CD4-positive, alpha-beta T cell treated with Interleukin-12 subunit alpha and Interleukin-12 subunit beta, for 1 hour (primary cell): ENCODE measurements at places on chromosomes 2 and 18.

GRCh38 chr2:24857746-24858145 lies 62.3 kb downstream of the ADCY3 start:
- no peak for DNase-seq

GRCh38 chr2:44844651-44845270 lies 96.7 kb upstream of the SIX3 start:
- DNase-seq = no peak

- no peak for DNase-seq
Measured at GRCh38 chr18:60668583-60668982, 296.0 kb upstream of the MC4R start.

DNA sequence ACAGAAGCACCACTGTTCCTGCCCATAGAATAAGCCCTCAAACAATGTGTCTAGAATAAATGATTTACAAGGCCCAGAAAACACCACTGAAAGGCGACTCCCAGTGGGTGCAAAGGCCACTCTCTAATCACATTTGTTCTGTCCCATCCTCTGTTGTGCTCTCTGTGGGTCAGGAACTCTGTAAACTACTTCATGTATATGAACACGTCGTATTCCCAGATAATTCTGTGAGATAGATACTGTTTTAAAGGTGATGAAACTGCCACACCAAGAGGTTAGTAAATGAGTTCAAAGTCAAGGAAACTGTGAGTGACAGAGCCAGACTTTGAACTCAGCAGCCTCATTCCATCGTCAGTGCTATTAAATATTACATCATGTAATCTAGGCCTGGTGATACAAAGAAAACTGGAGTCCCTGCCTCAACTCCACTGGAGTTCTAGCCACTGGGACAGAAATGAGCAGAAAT lies 269.7 kb upstream of the DCC start:
- no peak for DNase-seq

GRCh38 chr2:55441280-55441892 lies 21.7 kb upstream of the CCDC88A start:
- DNase-seq = no peak

DNA sequence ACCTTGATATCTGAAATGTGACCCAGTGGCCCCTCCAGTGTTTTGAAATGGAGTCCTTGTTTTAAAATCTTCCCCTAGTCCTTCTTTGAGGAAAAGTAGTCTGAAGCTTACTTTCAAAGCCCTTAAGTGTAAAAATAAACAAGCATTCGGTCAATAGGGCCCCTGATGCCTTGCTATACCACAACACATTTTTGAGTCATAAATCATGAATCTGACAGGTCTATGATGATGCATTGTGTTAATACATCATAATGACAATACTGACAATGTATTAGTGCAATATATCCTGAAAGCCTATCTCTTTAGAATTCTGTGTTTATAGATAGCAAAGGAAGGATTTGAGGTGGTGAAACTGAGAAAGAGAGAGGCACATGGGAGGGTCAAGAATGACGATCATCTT lies 464.2 kb downstream of the MEIS1 start:
- no peak for DNase-seq

DNA sequence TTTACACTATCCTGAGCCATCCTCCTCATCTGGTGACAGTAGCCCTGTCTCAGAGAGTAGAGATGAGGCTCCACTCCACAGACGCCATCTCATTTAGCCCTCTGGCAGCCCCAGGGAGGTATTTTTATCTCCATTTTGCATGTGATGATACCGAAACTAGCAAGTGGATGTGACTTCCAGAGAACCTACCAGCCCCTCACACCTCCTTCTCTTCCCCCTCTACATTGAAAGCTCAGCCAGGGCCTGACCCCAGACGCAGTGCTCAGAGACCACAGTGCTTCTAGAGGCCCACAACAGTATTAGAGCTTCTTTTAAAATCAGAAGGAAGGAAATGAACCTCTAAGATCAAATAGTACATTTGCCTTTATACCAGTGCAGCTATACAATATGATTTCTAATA lies 8.3 kb downstream of the GYPC start:
- peak; percentile 43 for DNase-seq

- no peak for DNase-seq
Measured at GRCh38 chr2:205439621-205440020, 242.7 kb upstream of the NRP2 start.

- no peak for DNase-seq
Measured at GRCh38 chr18:72468021-72468710, 76.0 kb downstream of the CBLN2 start.

DNA sequence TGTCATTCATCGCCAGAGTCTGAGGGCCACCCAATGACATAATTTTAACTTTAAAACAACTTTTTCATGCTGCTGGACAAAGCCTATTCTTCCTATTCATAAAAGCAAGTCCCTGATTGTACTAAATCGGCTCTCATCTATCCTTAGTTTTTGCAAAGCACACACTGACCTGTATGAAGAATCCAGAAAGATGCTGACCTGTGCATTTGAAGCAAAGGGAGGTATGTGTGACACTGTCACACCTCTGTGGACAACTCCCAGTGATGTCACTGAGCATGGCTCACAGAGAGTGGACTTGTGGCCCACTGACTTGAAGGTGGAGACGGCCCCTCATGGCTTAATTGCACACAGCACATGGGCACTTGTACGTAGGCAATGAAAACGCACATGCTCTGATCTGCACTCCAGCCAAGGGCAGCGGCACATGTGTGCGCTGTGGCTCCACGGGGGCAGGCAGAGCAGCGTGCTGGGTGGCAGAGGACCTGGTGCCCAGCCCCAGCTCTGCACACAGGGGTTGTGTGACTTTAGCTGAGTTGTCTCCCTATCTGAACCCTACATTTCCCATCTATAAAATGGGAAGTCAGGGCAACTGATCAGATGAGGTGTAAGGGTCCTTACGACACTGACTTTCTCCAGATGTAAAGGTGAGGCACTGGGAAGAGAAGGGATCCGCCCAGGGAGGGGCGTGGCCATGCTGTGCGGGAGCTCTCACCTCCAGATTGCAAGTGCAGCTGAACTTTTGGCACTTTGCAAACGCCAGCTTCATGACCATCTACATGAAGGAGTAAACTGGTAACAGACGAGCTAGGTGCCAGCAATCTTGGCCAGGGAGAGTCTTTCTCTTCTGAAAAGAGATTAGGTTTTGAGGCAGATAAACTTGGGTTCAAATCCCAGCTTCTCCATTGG lies 14.3 kb upstream of the ODC1 start:
- no peak for DNase-seq

DNA sequence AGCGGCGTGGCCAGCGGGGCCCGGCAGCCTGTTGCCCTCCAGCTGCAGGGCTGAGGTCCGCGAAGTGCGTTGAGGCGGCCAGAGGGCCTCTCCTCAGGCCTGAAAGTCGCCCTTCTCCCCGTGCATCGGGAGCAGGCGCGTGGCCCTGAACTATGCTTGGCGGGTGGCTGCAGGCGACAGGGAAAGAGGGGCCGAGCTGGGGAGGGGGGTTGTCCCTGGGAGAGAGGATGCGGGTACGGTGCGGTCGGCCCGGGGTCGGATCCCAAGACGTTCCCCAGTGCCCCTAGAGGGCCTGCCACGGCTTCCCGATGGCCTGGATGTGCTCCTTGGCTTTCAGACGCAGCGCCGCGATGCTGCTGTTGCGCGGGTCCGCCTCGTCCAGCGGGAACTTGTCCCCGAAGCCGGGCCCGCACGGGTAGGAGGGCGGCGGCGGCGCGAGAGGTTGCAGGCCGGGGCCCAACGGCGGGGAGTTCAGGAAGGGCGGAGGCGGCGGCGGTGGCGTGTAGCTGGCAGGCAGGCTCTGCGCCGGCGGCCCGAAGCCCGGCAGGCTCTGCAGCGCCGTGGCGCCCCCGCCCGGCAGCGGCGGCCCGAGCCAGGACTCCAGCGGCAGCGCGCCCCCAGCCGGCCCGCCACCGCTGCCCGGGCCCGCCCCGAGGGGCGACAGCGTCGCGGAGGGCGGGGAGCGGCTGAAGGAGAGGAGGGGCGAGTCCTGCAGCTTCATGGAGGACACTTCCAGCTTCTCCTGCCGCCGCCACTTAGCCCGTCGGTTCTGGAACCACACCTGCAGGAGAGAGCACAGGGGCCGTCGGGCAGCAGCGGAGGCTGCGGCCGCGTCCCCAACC lies 4.3 kb downstream of the RAX start:
- DNase-seq = peak; percentile 7

- no peak for DNase-seq
Measured at GRCh38 chr2:37471994-37472393, 127.6 kb downstream of the QPCT start.

DNA sequence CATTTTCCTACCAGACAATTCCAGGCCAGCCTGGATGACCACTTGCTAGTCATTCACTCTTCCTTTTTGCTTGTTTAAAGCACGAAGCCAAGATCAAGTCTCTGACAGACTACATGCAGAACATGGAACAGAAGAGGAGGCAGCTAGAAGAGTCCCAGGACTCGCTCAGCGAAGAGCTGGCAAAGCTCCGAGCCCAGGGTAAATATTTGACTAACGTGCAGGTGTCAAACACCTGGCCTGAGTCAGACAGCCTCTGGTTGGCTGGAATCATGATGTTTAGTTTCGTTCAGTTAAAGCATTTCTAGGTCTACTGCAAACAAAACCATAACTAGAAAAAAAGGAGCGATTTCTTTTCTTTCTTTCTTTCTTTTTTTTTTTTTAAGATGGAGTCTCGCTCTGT lies 44.2 kb upstream of the LYPD6B start:
- no peak for DNase-seq

- no peak for DNase-seq
Measured at GRCh38 chr2:147033044-147033443, 811.8 kb upstream of the ACVR2A start.

DNA sequence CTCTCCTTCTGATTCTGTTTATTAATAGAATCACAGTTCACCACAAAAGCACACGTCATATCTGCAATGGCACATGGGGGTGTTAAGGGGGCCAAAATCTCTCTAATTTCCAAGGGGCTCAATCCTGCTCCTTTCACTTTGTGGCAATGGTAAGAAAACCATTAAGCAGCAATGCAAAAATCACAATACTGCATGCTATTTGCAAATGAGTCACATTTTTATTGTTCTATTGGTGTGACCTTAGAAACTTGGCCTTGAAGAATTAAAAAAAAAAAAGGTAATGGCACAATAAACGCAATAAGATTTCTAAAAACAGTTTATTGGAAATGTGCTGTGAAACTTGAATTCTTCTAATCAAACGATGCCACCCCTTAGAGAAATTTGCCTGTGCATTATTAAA lies 251.5 kb downstream of the ZNF521 start:
- DNase-seq = no peak

GRCh38 chr2:144085016-144085415 lies 434.9 kb downstream of the ZEB2 start:
- DNase-seq = no peak

- no peak for DNase-seq
Measured at GRCh38 chr2:67399144-67399543, 2.0 kb downstream of the ETAA1 start.

DNA sequence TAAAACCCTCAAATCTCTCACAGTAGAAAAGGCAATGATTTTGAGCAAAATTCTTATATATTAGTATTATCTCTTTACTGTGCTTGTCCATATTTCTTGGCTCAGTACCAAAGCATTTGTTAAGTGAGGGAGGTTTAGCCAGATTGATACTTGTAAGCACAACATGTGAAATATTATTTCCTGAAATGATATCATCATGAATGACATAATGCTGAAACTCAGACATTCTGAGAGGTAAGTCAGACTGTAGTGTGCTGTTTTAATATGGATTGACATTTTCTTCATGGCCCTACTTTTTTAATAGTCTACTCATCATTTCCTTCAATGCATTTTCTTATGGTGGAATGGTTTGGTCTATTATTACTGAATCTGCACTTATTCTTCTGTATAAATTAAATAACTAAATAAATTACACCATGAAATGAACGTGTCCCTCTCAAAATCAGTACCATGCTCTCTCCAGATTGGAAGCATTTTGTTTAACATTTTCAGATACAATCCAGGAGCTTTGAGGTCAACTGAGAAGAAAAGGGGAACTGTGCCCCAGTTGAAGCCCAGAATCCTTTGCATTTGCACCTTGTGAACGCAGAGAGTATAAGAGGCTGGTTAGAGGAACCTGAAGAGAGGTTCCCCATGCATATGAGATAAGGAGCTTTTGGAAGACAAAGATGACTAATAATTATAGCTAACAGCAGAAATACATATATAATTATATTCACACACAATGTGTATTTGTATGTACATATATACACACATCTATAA lies 50.1 kb upstream of the CRACDL start:
- no peak for DNase-seq

DNA sequence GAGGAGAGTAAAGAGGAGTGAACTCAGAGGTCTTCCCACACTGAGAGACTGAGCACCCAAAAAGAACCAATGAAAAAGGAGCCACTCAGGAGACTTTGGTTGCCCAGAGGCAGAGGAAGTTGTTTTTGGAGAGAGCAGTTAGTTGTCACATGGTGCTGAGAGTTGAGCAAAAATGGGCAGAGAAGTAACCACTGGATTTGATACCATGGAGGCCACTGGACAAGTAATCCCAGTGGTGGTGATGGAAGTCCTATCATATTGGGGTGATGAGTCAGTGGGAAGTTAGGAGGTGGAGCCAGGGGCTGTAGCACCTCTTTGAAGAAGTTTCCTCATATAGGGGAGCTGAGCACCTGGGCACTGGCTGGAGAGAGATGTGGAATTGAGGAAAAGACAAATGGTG lies 235.8 kb downstream of the TPGS2 start:
- no peak for DNase-seq

- no peak for DNase-seq
Measured at GRCh38 chr2:241014224-241014623, 15.8 kb downstream of the SNED1 start.

- DNase-seq = no peak
Measured at GRCh38 chr18:51802569-51803428, 537.2 kb upstream of the DCC start.

DNA sequence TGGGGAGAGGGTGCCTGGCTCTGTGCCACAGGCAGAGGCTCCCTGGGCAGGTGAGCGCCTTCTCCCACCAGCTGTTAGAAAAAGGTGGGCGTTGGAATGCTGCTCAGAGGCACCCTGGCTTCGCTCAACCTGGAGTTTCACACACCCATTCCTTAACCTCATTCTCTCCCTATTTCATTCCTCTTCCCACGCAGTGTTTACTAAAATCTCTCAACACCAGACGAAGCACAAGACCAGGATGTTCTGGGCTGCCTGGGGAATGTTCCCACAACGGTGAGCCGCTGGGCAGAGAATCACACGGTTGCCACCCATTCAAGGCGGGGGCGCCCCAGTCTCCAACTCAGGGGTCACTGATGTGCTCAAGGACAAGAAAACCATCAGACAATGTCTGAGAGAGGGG lies 64.5 kb downstream of the TGFA start:
- DNase-seq = no peak

GRCh38 chr2:161133366-161133765 lies 26.9 kb upstream of the TANK start:
- no peak for DNase-seq

DNA sequence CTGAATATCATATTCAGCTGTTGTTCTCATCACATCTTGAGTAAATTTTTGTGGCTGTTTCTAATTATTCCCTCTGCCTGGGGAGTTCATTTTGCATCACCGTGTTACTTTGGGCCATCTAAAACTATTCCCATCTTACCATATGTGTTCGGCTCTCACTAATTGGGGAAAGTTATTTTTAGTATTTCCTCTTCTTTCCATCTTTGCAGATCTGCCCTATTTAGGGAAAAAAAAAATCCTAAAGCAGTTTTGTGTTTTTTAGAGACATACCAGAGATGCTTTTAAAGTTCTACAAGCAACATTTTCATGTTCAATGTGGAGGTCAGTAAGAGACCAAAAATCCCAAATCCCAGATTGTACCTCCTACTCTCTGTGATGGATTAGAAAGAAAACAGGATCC lies 111.3 kb upstream of the NDUFV2 start:
- DNase-seq = no peak

GRCh38 chr2:38552259-38552658 lies 50.5 kb downstream of the HNRNPLL start:
- no peak for DNase-seq
